ENCODE measurements at places on chromosomes 7 and 10. TPM values are rescaled to one million over a fixed set of nuclear protein-coding genes. Genes with fewer than 3 reads are reported as not detected.

DNA sequence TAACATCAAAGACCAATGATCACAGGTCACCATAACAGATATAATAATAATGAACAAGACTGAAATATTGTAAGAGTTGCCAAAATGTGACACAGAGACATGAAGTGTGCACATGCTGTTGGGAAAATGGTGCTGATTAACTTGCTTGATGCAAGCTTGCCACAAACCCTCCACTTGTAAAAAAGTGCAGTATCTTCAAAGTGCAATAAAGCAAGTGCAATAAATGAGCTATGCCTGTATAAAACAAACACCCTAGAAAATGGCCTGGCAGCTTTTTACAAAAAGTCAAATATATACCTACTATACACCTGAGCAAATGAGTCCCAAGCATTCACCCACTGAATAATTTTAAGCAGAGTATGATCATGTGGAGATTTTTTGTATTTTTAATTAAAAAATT lies 9.7 kb upstream of the CCDC7 start:
- H3K36me3 ChIP-seq, result no peaks in the 10 kb centered on the region
- H3K4me1 ChIP-seq, result peaks cover 9% of the 10 kb centered on the region
- DNase-seq, result no peak
- H3K27me3 ChIP-seq, result no peaks in the 10 kb centered on the region
- no peak overlapping the region for H3K4me3 ChIP-seq
- no peak overlapping the region for H3K27ac ChIP-seq

- no peaks in the 10 kb centered on the region for H3K27me3 ChIP-seq
- H3K4me1 ChIP-seq, result peaks cover 12% of the 10 kb centered on the region
- H3K27ac ChIP-seq, result no peak overlapping the region
Observed at GRCh38 chr10:33215154-33215553, 119.3 kb downstream of the NRP1 start.

Gene SNX8
- total RNA-seq, result 36.8 TPM

Gene TUBB8
- not detected for total RNA-seq

Gene NAT16
- total RNA-seq, result not detected

Gene OR2F1
- total RNA-seq, result not detected

Gene CELF2
- 132 TPM for total RNA-seq

Measured in activated CD8-positive, alpha-beta T cell treated with anti-CD3 and anti-CD28 coated beads for 36 hours (primary cell).